Stimulated activated CD8-positive, alpha-beta memory T cell treated with anti-CD3 and anti-CD28 coated beads, Interleukin-2, amount 100 ng/mL, for 48 hours (primary cell): ENCODE measurements at places on chromosomes 13 and 19.

GRCh38 chr13:111858571-111858970, 208.4 kb upstream of the SOX1 start:
- DNase-seq, result no peak

DNA sequence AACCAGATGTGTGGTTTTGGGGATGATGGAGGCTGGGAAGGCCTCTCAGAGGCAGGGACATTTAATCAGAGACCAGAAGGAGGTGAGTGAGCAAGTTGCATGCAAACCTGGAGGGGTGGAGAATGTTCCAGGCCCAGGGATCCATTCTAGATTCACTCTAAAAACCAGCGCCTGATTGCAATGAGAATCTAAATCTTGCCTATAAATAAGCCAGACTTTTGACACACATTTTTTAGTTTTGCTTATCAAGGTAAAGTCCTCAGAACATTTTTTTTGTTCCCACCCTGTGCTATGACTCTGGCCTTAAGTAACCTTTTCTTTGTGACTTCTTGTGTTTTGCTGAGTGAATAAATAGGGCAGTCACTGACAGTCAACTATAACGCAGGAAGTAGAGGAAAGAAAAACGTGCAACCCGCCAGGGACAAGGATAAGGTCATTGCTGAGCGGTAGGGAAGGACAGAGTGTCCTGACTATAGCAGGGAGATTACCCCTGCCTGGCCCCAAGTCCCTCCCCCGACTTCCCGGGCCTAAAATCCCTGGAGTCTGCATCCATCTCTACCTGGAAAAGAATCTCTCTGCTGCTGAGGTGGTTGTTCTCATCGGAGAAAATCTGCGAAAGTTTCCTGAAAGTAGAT, 14.4 kb downstream of the RGL3 start:
- DNase-seq, result no peak

DNA sequence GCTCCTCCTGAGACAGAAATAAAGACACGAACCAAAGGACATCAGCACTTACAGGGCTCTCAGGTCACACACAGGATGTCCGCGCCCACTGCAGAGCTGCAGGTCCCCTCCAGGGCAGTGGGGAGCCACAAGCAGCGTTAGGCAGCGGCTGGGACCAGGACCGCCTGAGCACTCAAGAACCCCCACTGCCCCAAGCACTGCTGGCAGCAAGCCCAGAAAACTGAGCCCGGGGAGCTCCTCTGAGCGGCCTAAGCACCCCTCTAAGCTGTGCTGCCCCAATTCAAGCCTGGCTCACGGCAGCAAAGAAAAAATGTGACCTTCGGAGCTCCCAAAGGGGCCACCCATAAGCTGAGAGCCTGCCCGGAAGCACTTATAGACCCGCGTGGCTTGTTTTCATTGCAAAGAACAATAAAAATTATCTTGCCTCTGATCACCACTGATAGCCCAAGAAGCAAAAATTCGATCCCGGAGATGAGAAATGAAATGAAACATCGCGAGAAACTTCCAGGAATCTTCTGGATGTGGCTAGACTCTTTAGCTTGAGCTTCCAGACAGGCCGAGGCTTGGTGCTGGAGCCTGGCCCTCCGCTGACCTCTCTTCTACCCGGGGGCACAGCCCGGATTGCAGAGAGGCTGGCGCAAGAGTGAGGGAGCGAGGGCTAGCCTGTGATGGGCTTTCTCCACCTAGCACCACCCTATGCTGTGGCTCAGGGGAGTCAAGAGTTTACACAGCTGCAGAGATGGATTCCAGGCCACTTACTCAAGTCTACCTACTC, 6.3 kb downstream of the DPP9 start:
- no peak for DNase-seq

DNA sequence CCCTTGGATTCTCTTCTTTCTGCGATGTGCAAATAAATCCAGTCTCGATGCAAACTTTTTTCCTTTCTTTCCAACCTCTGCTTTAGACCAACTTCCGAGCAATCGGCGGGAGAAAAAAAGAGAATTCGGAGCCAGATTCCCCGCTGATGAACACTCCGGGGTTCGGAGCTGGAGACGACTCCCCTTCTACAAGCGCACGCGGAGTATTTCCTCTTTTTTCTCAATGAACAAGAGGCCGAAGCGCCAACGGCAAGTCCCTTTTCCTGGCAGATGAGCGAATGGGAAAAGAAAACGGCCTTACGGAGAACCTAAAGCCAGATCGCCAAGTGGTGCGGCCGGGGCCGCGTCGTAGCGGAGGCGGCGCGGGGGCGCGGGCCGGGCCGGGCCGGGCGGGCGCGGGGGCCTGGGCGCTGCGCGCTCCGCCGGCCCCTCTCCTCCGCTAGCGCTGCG, 250 bp downstream of the SPRY2 start:
- DNase-seq, result no peak

- no peak for DNase-seq
These were observed 8.9 kb downstream of the ZC3H4 start for GRCh38 chr19:47104680-47105079.

DNA sequence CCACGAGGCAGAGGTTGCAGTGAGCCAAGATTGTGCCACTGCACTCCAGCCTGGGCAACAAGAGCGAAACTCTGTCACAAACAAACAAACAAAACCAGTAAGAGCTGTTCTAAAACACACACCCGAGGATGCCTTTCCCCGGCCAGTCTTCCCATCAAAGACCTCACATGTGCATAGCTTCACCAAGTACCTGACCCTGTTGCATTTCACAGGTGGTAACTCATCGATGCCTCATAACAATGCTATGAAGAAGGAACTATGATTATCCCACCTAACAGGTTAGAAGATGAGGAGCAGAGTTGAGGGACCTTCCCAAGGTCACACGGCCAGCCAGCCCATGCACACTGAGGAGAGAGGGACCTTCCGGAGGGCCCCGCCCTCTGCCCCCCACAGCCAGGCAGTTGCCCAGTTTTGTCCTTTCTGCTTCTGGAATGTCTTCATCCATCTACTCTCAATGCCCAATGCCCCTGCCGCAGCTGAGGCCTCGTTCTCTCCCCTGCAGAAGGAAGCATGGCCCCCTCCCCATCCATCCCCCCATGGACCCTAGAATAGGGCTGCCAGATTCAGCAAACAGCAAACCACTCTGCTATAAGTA, 16.8 kb upstream of the LENG8 start:
- no peak for DNase-seq

GRCh38 chr19:46610851-46611770, 10.0 kb downstream of the CALM3 start:
- DNase-seq, result no peak

- DNase-seq, result no peak
These were observed 5.8 kb upstream of the DAPK3 start for GRCh38 chr19:3976495-3977241.
